ENCODE measurements at places on chromosomes 1 and 21. TPM values are rescaled to one million over a fixed set of nuclear protein-coding genes. Genes with fewer than 3 reads are reported as not detected.

The PLA2G2C gene
- total RNA-seq, result not detected

The MPZ gene
- 3.0 TPM for total RNA-seq

GRCh38 chr1:106526650-106527049 is 529.8 kb upstream of the PRMT6 start:
- DNase-seq, result no peak

The FBXO44 gene
- 109 TPM for total RNA-seq

The AIRE gene
- 3.5 TPM for total RNA-seq
